Ureter (tissue), 1 donor: ENCODE measurements at places on chromosomes 1 and 21.

DNA sequence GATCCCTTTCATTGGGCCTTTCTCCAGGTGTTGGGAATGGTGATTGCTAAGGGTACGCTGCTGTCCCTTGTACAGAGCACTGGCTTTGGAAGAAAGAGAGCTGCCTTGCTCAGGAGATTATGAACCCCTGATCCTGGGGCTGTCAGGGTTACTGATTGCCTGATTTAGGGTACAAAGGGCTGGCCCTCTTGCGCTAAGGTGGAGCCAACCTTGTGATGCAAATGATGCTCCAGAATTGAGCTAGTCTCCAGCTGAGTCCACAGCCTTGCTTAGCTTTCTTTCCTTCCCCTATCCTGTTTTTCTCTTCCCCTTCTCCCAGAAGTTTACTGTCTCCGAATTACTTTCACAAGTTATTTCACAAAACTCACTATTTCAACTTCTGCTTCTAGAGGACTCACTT is 334.7 kb downstream of the AMY1C start:
- no peak for DNase-seq

- no peak for DNase-seq
Measured at GRCh38 chr21:16536140-16536539, 806.4 kb downstream of the USP25 start.

- no peak for DNase-seq
Measured at GRCh38 chr1:57218487-57219079, 205.3 kb downstream of the DAB1 start.

DNA sequence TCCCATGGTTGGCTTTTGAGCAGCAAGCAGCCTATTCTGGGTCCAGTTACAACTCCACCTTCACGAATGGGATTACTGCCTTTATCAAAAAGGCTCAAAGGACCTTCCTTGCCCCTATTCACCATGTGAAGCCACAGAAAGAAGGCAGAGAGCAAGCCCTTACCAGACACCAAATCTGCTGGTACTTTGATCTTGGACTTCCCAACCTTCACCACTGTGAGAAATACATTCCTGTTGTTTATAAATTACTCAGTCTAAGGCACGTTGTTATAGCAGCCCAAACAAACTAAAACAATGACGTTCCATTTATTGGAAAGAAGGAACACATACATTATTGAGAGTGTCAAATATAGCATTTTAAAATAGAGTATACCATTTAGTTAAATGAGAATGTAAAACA is 1557.9 kb downstream of the PLA2G4A start:
- DNase-seq: no peak

GRCh38 chr1:2429780-2430591 is 17.6 kb upstream of the PEX10 start:
- DNase-seq: no peak

GRCh38 chr1:52725903-52726264 is 369 bp upstream of the ZYG11B start:
- no peak for DNase-seq

- no peak for DNase-seq
Measured at GRCh38 chr1:168673974-168674683, 54.9 kb downstream of the DPT start.
